ENCODE measurements at places on chromosomes 4 and X.

DNA sequence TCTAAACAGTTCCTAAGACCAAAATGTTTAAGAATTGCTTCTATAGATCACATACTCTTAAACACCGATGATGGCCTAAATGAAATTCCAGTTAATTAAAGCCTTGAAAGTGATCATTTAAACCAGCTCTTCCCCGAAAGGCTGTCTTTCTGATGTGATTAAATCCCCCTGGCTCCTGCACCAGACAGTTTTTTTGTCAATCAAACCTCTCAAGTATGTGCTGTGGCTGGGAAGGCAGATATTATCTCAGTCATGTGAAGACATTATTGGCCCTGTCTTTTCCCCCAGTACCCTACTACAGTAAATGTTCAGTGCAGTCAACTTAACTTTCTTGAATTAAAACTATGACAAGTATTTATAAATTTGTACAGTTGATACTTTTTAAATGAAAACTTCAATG, 121.0 kb upstream of the MYOZ2 start:
- DNase-seq: no peak

DNA sequence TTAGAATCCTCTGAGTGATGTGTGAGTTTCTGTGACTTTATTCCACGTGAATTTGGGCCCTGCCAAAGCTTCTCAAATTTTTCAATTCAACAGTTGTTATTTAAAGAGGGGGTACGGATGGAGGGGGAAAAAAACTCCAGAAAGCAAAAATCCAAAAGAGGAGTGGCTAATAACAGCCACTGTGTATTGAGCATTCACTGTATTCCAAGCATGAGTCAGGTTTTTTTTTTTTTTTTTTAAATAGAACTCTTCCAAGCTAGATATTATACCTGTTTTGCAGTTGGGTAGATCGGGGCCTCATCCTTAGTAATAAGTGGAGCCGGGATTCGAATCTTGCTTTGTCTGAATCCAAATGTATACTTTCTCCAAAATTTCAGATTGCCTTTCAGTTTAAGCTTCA, 6.4 kb upstream of the RHOH start:
- DNase-seq: no peak

GRCh38 chr4:3729188-3729881, 36.9 kb upstream of the ADRA2C start:
- no peak for DNase-seq

DNA sequence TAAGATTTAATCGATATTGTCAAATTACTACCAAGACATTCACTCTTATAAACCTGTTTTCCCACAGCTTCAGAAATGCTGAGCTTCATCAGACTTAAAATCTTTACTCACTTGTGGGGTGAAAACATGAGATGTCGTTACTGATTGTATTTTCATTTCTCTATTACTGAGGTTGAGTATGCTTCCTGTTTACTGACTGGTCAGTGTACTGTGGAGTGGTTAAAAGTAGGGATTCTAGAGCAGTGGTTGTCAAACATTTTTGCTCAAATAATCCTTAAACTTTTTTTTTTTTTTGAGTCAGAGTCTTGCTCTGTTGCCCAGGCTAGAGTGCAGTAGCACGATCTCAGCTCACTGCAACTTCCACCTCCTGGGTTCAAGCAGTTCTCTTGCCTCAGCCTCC, 50.3 kb downstream of the NSUN7 start:
- no peak for DNase-seq

- no peak for DNase-seq
Observed at GRCh38 chr4:125944966-125945365, 630.2 kb downstream of the FAT4 start.

DNA sequence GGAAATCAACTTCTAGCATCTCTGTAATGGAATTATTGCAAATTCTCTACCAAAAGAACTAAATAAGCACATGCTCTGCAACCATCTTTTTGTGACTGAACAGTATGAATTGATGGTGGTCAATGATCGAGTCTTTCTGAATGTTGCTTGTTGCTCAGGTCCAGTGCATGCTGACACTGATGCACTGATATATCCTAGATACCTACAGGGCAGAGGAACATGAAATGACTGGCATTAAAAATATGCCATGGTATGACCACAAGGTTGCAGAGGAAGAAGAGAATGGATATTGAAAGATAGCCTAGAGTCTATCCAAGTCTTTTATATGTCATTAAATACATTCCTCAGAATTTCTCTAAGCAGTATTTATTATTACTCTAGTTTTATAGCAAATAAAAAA, 692.8 kb upstream of the TENM3 start:
- no peak for DNase-seq

GRCh38 chr4:139453041-139453370, 915 bp upstream of the RAB33B start:
- DNase-seq: peak; percentile 51

DNA sequence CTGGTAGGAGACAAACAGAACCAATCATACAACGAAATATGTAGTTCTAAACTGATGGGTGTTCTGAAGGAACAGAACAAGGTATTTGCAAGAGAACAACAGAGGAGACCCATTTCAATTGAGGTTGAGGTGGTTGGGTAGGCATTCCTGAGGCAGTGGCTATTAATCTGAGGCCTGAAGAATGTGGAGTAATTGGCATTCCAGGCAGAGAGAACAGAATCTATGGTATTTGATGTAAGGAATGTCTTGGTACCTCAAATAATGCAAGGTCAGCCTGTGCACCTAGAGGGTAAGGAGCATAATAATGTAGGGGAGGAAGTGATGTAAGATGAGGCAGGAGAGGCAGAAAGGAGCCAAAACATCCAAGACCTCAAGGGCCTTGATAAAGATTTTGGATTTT, 109.5 kb upstream of the TEX13C start:
- DNase-seq: no peak

GRCh38 chr4:153970169-153970568, 181.3 kb upstream of the SFRP2 start:
- no peak for DNase-seq

DNA sequence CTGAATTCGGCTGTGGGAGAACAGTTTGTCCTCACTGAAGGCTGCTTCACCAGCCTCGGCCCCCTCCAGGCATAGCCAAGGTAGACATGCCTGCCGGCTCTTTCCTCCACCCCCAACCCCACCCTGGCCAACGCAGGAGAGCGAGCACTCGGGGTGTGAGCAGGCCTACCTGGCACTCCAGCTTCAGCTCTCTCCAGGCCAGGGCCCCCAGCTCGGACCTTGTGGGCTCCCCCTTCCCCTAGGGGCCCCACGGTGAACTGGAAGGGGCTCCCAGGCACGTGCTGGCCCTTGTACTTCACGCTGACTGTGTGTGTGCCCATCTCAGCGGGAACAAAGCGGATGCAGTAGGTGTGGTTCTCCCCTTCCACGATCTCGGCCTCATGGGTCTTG, 22.4 kb downstream of the FLNA start:
- DNase-seq: no peak

DNA sequence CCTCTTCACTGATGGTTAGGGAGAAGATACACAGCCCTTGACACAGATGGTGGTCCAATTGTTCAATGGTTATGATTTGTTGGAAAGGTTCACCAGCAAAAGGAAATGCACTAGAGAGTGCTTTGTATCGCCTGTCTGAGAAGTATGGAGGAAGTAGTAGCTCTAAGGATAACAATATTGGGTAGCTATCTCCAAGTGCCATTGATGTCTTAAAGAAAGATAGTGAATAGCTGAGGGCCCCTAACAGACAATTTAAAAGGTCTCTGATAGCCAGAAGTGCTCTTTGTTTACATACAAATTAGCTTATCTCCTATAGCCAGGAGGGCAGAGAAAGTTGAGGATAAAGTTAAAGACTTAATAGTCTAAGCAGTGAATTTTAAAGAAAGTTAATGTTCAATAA, 33.9 kb upstream of the BLTP1 start:
- DNase-seq: no peak

GRCh38 chr4:163693776-163694175, 199.3 kb downstream of the TMA16 start:
- no peak for DNase-seq

DNA sequence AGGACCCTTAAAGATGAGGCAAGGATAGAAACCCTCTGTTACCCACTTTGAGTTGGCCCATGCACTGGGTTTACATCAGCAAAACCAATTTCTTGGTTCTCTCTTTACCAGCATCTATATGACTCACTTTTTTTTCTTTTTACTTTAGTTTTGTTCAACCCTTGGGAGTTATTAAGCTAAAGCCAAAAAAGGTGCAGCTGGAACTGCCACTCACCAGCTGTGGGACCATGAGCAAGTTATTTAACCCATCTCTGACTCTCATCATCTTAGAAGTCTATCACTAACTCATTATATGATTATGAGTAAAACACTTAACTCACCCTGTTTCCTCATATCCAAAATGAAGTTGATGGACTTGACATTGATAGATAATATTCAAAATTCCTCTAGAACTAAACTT, 53.4 kb downstream of the GABRB1 start:
- no peak for DNase-seq

DNA sequence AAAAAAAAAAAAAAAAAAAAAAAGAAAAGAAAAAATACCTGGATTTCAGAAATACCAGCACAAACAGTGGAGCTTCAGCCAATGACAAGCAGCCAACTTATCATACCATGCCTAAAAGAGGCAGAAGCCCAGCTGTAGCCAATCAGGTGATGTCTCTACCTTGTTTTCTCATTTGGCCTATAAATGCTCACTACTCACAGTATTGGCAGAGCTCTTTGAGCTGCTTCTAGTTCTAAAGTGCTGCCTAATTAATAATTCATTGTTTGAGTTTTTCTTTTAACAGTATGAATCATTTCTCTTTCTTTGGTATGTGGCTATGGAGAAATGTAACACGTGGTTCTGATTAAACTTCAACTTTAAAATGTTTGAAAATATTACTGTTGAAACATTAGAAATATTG, 188.8 kb upstream of the TECRL start:
- no peak for DNase-seq

DNA sequence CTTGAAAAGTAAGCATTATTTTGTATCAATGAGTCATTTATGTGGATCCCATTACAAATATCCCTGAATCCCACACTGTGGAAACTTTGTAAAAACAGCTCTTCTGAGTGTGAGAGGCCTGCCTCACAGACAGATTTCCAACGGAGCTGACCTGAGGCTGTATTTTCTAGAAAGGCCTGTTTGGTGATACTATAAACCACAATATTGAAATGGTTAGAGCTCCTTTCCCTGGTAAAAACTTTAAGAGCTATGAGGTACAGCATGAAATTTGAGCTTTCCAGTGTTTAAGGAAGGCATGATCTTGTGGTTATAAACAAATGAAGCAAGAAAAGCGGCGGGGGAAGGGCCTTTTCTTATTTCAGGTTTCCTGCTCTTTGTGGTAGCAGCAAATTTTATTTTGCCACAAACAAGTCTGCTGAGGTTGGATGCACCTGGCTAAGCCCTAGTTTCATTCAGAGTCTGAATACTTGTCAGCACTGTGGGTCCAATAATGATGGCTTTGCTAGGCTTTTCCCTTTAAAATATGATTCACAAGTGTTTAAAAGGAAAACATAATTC, 86.8 kb upstream of the ETNPPL start:
- DNase-seq: no peak

- DNase-seq: no peak
Observed at GRCh38 chr4:89863533-89863932, 26.6 kb upstream of the SNCA start.

GRCh38 chrX:41558531-41558930, 111.4 kb downstream of the NYX start:
- DNase-seq: no peak

DNA sequence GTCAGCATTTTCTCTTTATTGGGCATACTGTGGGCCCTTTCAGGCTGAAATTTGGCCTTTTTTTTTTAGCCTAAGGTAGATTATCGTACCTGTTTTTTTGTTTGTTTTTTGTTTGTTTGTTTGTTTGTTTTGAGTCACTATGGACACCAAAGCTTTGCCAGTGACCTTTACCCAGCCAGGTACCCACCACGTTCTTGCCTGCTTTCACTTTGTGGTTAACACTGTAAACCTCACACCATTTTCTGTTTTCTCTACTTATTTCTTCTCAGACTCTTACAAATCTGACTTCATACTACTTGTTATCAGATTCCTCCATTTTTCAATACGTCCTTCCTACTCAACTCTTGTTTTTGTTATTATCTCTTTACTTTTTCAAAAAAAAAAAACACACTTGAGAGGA, 81.5 kb downstream of the ZNF674 start:
- DNase-seq: no peak

- no peak for DNase-seq
Observed at GRCh38 chrX:42109428-42109827, 186.1 kb upstream of the CASK start.

DNA sequence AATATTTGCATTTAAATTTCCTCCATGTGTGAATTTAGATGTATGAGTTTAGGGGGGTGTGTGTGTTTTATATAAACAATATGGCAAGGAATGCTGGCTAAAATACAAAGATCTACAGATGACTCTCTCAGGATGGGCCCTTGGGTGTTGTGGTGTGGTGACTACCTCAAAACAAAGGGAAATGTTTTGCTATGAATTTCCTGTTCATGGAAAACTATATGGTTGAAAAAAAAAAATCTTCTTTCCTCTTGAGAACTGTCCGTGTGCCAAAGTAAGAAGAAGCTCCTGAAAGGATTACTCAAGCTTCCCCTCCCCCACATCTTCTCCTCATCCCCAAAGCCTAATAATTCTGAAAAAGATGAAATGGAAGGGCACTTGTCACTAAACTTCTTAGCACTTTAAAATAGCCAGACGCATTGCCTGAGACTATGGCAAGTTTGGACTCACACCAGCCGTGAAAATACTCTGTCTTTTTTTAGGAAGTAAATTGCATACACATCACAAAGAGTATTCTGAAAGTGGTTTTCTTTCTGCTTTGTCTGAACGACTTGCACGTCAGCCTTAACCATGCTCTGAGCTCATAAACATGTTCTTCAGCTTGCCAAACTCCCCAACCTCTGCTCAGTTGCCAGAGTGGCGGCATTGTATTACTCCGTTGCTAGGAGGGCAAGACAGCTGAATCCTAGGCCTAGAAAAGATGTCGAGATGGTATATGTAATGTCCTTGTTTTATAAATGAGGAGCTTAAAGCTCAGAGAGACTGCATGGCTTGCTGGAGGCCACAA, 250.4 kb upstream of the JADE1 start:
- no peak for DNase-seq

DNA sequence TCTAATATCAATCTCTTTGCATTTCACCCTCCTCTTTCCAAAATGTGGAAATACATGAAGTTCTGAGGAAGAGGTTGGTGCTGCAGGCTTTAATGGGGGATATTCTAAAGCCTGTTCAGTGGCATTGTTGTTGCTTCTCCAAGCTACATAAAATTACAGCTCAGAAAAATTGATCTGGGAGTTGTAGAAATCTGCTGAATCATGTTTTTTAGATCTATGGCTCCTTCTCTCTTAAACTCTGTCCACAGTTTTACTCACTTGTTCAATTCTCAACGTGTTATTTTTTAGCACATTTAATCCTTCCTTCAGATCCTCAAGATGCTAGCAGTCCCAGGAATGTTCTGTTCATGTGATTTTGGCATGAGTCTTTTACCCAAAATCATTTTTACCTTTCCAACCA, 949.5 kb upstream of the ADGRL3 start:
- DNase-seq: no peak
